ENCODE measurements at places on chromosomes 3 and 15. TPM values are rescaled to one million over a fixed set of nuclear protein-coding genes. Genes with fewer than 3 reads are reported as not detected.

The IQCH gene
- 2.4 TPM for total RNA-seq

The VGLL3 gene
- total RNA-seq, result 3.7 TPM

The SLC38A3 gene
- 0.36 TPM for total RNA-seq

The FAM81A gene
- 1.1 TPM for total RNA-seq

The SLC9A9 gene
- total RNA-seq, result 5.6 TPM

The RIOX2 gene
- 35.8 TPM for total RNA-seq

The EPHA3 gene
- total RNA-seq, result not detected

The ATP6V1A gene
- total RNA-seq, result 128 TPM
